ENCODE measurements at places on chromosomes 16 and 17. TPM values are rescaled to one million over a fixed set of nuclear protein-coding genes. Genes with fewer than 3 reads are reported as not detected.
A peak's percentile ranks its signal among the peaks of the same experiment; 100 is the strongest.

The LRRC46 gene
- total RNA-seq, result 0.20 TPM

The DPEP2 gene
- total RNA-seq, result 0.96 TPM

- H3K36me3 ChIP-seq, result no peaks in the 10 kb centered on the region
- DNase-seq, result no peak
- H3K4me1 ChIP-seq, result no peaks in the 10 kb centered on the region
- no peak overlapping the region for H3K27ac ChIP-seq
- H3K27me3 ChIP-seq, result no peaks in the 10 kb centered on the region
Observed at GRCh38 chr16:64238571-64238970, 883.3 kb downstream of the CDH11 start.

DNA sequence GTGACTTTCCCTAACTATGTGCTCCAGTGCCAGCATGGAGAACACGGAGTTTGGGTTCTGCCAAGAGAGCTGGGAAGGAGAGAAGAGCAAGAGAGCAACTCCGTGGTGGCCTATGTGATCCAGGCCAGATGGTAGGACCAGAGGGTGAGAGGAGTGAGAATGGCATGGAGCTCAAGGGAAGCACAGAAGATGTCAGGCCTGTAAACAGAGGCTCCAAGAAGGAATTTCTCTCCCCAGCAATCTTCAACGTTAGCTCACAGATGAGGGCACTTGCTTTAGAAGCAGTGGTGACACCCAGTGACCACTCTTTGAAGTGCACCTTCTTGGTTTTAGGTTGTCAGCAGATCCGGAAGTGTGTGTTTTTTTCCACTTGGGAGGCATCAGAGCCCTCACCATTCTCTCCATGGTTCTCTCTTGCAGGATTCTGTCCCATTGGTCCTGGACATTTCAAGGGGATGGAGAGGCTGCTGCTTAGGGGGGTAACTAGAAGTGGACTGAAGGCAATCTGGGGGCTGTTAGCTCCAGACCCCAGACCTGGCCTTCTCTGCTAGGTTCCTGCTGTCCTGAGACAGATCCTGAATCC, 18.1 kb upstream of the TMEM98 start:
- H3K36me3 ChIP-seq, result no peaks in the 10 kb centered on the region
- no peak overlapping the region for H3K4me3 ChIP-seq
- H3K4me1 ChIP-seq, result peaks cover 18% of the 10 kb centered on the region
- H3K27ac ChIP-seq, result peak overlapping the region; percentile 41
- H3K27me3 ChIP-seq, result no peaks in the 10 kb centered on the region
- DNase-seq, result peak; percentile 94

- H3K27me3 ChIP-seq, result no peaks in the 10 kb centered on the region
- no peaks in the 10 kb centered on the region for H3K4me1 ChIP-seq
- DNase-seq, result peak; percentile 32
Observed at GRCh38 chr17:74271901-74272561, 2.0 kb upstream of the DNAI2 start.

Measured in colonic mucosa (tissue), 4 donors.